ENCODE measurements at places on chromosomes 3 and 15.

GRCh38 chr3:181794011-181794790, 82.5 kb downstream of the SOX2 start:
- DNase-seq = no peak

- no peak for DNase-seq
These were observed 23.7 kb downstream of the ALPK3 start for GRCh38 chr15:84840741-84841429.

GRCh38 chr3:190182418-190183043, 61.8 kb upstream of the P3H2 start:
- no peak for DNase-seq

GRCh38 chr3:150275941-150276340, 132.2 kb upstream of the TSC22D2 start:
- no peak for DNase-seq

- no peak for DNase-seq
These were observed 14.2 kb upstream of the SLC25A36 start for GRCh38 chr3:140927279-140928069.

GRCh38 chr3:11230832-11231231, 41.4 kb upstream of the ATG7 start:
- DNase-seq = no peak

DNA sequence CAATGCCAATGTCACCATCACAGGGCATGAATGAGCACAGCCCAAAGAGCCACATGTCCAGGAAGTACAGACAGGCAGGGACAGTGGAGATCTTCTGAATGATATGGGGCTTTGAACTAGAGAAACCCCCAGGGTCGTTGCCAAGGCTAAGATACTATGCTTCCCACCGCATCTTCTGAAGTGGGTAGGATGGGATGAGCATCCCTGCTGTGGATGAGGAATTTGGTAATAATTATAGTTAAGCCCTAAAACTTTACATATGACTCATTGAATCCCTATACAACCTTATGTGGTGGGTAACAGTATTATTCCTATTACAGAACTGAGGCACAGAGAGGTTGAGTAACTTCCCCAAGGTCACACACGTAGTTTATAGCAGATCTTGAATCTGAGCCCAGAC, 44.2 kb downstream of the WNT5A start:
- DNase-seq = no peak

GRCh38 chr3:136620436-136620835, 131.7 kb downstream of the STAG1 start:
- no peak for DNase-seq

DNA sequence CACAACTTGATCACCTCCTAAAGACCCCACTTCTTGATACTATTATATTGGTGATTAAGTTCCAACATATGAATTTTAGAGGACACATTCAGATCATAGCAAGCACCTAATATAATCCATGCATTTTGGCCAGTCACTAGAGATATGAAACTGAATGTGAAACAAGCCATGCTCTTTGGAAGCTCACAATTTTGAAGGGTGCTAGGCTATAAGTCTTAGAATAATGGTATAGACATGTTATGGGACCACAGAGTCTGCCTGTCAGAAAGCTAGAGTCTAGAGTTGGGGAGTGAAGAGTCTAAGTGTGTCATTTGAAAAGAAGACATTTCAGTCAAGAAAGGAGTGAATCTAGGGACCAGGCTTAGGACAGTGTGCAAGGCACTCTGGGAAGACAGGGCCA, 186.4 kb upstream of the SLC24A5 start:
- DNase-seq = no peak

- DNase-seq = no peak
These were observed 216.9 kb downstream of the ZBTB20 start for GRCh38 chr3:114929971-114930732.

Data from NCI-H187 (cell line).